T-helper 9 cell (primary cell): ENCODE measurements at places on chromosomes 16 and 17.

DNA sequence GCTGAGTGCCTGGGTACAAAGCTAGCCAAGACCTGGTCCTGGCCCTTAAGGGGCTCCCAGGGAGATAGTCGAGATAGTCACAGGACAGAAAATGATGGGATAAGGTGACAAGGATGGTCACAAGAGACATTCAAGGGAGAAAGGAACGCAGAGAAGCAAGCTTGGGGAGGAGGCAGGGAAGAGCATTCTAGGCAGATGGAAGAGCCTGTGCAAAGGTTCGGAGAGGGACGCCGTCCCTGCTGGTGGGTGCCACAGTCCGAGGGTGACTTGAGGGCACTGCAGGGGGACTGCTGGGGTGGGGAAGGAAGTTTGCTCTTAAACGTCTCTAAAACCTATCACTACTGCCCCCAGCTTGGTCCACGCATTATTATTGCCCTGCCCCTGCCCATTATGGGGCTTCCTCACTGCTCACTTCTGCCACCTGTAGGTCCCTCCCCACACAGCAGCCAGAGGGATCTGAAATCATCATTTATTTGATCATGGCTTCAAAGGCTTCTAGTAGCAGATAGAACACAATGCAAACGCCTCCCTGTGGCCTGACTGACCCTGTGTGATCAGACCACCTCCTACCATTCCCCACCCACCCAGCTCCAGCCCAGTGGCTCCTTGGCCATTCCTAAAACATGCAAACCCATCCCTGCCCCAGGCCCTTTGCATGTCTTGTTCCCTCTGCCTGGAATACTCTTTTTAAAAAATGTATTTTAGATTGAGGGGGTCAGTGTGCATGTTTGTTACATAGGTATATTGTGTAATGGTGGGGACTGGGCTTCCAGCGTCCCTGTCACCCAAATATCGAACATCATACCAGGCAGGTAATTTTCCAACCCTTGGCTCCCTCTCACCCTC is 60.3 kb downstream of the RMI2 start:
- DNase-seq: peak; percentile 22

DNA sequence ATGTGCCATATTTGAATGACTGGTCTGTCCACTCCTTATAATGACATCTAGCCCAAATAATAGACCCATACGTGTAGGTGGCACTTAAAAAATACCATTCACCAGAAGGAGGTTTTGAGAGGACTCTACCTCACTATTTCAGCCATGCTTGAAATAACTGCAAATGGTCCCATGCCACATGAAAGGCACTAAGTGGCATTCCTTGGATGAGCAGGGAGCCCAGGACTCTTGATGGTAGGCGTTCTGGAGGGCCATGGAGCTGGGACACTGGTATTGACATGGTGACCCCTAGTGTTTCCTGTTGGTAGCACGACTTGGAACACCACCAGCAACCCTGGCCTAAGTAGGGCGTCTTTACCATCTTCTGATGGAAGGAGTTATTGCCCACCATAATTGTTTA is 148.7 kb upstream of the ZFHX3 start:
- no peak for DNase-seq

- DNase-seq: no peak
Observed at GRCh38 chr17:67246403-67246652, 1.3 kb upstream of the HELZ start.

DNA sequence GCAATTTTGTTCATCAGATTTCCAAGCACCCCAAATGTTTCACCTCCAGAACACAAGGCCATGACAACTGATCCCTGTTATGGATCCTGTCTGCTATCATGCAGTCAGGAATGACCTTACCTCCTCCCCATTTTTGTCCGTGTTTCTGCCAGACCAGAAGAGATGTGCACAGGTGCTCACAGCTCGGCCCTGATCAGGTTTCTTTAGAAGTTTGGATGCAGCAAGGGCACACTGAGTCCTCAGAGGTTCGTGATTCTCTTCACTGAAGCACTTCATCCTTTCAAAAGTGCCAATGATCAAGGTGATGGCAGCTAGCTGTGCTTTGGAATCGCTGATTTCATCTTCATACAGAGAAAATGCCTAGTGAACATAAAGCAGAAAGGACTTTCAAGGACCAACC is 26.9 kb downstream of the VPS35 start:
- no peak for DNase-seq

DNA sequence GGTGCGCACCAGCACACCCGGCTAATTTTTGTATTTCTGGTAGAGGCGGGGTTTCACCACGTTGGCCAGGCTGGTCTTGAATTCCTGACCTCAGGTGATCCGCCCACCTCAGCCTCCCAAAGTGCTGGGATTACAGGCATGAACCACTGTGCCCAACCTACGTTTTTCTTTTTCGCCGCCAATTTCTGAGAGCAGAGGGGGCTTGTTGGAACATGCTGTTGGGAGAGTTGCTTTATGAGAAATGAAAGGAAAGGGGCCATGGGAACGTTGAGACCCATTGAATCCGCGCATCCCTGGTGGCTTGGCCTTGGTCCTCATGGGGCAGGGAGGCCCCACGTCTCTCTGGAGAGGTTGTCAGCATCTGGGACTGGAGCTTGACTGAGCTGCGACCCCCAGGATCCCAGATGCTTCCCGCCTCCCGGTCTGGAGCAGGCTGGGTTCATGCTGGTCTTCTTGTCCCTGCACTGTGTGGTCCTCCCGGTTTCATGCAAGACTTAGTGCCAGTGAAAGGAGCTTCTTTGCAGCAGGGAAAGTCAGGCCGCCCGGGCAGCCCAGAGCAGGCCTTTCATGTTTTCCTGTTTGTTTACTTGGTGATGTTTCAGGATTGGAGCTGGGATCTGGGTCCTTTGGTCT is 22.8 kb downstream of the CRISPLD2 start:
- DNase-seq: no peak

DNA sequence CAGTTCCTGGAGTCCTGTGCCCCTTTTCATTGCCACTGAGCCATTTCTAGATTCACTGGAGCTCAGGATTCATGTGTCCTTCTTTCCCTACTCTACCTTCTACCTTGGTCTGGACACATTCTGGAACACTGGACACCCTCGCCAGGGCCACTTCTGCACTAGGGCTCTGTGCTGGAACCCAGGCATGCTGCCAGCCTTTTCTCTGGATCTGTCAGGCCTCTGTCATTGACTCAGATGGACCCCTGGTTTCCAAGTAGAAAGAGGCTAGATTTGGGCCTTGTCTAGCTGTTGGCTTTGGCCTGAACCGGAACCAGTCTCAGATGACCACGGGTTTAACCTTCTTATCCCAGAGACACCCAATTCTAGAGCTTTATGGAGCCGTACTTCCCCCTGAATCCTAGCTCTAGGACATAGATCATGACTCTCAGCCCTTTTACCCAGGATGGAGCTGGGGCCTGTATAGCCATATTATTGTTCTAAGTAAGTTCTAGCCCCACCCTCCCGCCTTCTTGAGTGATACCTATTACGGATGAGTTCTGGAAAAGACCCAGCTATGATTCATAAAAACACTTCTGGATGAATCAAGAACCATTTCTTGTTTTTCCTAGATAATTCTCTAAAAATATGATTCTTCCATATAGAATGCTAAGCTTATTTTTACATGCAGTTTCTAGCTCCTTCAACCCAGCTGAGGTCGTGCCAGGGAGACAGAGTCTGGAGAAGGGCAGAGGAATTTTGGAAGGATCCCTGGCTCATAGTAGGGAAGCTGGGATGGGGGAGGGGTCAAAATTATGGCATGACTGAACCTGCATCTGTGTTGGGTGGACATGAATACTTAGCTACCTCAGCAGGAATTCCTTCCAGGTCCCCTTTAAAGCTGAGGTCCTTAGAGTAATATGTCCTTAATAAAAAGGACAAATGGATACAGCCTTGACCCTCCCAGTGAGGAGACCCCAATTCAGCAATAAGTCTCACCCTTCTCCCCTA is 1.1 kb upstream of the CHRNB1 start:
- no peak for DNase-seq

DNA sequence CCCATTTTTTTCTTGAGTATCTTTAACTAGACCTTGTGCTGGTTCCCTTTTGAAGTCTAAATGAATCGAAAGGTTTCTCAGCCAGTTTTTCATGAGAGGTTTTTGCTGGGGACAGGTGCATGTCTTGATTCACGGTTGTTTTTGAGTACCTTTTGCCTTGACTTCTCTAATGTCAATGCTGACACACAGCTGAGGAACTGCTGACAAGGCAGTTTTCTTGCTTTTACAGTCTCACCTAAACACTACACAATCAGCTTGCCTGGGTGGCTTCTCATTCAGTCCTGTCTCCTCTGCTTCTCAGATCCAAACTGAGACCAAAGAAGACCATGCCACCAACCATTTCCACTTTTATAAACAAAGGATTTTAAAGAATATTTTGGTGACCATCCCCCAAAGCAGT is 7.1 kb downstream of the OR3A3 start:
- DNase-seq: no peak

DNA sequence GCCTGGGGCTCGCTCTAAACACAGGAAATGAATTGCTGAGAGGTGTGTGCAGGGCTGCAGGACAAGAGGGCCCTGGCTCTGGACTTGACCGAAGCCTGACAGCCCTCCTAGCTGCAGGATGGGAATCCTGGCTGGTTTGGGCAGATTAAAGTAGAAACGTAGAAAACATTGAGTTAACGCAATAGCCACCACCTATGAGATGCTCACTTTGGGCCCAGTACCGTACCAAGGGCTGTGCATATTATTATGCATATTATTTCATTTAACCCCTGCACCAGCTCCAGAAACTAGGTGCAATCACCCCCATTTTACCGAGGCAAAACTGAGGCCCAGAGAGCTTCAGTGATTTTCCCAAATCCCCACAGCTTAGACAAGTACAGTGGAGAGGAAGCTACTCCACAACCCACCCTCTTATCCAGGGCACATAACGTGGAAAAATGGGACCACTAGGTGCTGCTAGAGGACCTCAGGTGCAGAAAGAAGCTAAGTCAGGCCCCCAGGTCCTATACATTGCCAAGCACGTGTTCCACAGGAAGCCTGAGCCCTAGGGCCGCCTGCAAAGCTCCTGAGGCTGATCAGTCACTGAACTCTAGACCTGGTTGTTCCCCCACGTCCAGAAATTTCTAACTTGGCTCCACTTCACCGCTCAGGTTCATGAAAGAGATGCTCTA is 79.2 kb downstream of the MYH11 start:
- no peak for DNase-seq

DNA sequence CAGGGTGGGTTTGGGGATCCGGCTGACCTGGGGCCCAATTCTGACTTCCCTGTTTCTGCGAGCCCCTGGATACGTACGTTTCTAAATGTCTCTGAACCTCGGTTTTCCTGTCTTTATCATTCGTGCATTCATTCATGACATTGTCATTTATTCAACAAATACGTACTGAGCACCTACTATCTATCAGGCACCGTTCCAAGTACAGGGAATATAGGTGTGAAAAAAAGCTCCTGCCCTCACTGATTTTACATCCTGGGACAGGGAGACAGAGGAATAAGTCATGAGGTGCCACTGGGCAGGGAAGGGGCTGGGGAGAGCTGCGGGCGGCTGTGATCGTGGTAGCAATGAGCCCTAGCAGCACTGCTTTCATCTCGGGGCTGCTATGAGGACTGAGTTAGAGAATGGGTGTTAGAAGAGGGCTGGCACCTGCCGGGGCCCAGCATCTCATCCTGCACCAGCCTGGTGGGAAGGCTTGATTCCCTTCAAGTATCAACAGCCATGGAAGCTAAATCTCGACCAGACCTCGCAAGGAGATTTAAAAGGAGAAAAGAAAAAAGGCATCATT is 88.3 kb upstream of the DNAH17 start:
- DNase-seq: no peak

DNA sequence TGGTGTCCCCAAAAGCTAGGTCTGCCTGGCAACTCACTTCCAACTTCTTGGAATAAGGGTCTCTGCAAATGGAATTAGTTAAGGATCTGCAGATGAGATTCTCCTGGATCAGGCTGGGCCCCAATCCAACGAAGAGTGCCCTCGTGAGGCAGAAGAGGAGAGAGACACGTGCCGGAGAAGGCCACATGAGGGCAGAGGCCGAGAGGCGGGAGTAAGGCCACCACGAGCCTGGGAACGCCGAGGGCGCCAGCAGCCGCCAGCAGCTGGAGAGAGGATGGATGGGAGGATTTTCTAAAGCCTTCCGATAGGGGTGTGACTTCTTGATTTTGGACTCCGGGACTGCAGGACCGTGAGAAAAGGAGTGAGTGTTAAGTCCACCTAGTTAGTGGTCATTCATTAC is 76.3 kb downstream of the JPH3 start:
- no peak for DNase-seq

DNA sequence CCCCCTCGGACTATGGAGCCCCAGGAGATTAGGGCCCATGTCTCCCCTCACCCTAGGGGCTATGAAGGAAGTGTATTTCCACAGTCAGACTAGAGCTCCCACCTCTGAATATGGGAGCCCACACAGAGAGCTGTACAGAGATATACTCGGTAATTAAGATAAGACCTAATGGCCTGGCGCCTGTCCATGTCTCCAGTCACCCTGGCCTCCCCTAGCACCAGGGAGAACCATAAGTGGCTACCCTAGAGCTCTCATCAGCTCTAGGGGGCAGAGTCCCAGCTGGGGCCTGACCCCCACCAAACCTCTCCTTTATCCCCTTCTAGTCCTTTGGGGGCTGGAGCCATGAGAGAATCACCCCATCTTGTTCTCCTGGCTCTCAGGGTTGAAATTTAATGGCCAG is 2.4 kb downstream of the TMEM101 start:
- no peak for DNase-seq

DNA sequence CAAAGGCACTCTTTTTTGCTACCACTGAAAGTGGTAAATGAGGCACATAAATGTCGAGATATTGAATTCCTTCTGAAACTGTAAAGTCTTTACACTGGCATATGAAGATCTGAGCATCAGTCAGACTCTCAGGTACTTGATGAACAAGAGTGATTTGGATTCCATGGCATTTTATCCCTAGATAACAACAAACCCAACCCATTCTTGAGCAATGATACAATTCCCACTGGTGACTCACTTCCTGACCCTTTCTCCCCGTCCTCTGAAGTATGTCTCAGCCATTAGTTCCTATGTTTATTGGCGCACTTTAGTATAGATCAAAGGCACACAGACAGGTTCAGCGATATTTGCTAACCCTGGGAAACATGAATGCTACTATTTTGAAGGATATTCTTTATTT is 147.0 kb upstream of the RBFOX1 start:
- DNase-seq: no peak

- DNase-seq: no peak
Observed at GRCh38 chr17:78368854-78369495, 9.1 kb upstream of the SOCS3 start.

DNA sequence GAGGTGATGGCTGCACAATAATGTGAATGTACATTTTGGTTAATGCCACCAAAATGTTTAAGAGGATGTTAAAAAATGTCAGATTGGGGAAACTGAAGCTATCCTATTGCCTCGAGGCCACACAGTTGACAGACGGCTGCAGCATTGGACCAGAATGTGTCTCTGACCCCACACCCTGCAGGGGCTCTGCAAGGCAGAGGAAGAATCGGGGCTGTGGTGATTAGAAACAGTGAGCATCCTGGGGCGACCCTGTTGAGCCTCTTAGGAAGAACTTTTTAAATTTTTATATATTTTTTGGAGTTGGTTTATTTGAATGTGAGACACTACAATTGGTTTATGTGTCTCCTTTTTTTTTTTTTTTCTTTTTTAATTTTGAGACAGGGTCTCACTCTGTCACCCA is 15.0 kb upstream of the ADORA2B start:
- DNase-seq: no peak

- no peak for DNase-seq
Observed at GRCh38 chr16:23378921-23379320, 74.1 kb downstream of the COG7 start.

GRCh38 chr17:36182176-36183000 is 6.0 kb upstream of the TBC1D3B start:
- no peak for DNase-seq
